Psoas muscle (tissue), 8 donors: ENCODE measurements at places on chromosomes 5 and 9. TPM values are rescaled to one million over a fixed set of nuclear protein-coding genes. Genes with fewer than 3 reads are reported as not detected.

Gene DNAJC25
- 3.6 TPM for total RNA-seq

Gene NUTM2F
- not detected for total RNA-seq

Gene ALDH1B1
- 24.9 TPM for total RNA-seq

Gene FAM219A
- 36.5 TPM for total RNA-seq

Gene ATOSB
- total RNA-seq, result 15.2 TPM

Gene PCDHGC5
- 1.2 TPM for total RNA-seq

Gene SEMA5A
- 1.3 TPM for total RNA-seq

Gene WDR38
- not detected for total RNA-seq

Gene LRRTM2
- not detected for total RNA-seq

Gene GARIN3
- total RNA-seq, result not detected

Gene TRIP13
- total RNA-seq, result 0.71 TPM

Gene PCDHGB4
- total RNA-seq, result 3.0 TPM

Gene FYB1
- 3.2 TPM for total RNA-seq

Gene SHC3
- total RNA-seq, result 0.55 TPM

GRCh38 chr5:59503220-59503619 is 390.3 kb downstream of the PDE4D start:
- no peak for DNase-seq

- peak; percentile 82 for DNase-seq
Observed at GRCh38 chr9:114250235-114250568, 72.7 kb upstream of the ORM1 start.

GRCh38 chr5:169695025-169695625 is 58.0 kb downstream of the DOCK2 start:
- DNase-seq, result no peak

DNA sequence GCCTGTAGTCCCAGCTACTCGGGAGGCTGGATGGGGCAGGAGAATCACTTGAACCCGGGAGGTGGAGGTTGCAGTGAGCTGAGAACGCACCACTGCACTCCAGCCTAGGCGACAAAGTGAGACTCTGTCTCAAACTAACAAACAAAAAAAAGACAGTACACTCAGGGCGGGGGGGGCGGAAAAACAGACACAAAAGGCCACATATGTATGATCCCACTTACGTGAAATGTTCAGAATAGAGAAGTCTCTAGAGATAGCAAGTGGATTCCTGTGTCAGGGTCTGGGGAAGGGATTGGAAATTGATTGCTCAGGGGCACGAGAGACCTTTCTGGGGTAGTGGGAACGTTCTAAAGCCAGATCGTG is 9.0 kb upstream of the LCN1 start:
- DNase-seq, result no peak

DNA sequence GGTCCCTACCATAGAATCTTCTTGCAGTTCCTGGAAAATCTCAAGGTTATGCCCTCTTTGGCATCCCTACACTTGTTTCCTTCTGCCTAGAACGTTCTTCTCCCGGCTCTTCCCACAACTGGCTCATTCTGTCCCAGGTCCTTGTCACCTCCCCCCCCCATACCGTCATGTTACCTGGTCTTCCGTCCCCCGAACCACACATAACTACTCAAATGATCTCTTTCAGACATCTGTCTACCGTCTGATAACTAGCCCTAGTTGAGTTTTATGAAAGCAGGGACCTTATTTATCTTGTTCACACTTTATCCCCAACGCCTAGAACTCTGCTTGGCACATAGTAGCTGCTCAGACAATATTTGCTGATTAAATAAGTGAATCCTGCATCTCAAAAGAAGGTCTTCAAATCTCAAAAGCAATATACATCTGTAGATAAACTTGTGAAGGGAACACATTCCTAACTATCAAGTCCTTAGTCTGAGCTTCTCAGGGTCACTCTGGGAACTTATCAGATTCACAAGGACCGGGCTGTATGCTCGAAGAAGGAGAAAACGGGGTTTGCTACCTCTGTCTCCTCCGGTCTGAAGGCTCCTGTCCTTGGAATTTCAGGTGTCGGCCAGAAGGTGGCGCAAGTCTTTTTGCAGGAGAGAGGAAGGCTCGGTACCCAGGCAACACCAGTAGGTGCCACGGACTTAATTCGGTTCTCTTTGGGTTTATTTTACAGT is 30.0 kb downstream of the LCP2 start:
- peak; percentile 68 for DNase-seq

DNA sequence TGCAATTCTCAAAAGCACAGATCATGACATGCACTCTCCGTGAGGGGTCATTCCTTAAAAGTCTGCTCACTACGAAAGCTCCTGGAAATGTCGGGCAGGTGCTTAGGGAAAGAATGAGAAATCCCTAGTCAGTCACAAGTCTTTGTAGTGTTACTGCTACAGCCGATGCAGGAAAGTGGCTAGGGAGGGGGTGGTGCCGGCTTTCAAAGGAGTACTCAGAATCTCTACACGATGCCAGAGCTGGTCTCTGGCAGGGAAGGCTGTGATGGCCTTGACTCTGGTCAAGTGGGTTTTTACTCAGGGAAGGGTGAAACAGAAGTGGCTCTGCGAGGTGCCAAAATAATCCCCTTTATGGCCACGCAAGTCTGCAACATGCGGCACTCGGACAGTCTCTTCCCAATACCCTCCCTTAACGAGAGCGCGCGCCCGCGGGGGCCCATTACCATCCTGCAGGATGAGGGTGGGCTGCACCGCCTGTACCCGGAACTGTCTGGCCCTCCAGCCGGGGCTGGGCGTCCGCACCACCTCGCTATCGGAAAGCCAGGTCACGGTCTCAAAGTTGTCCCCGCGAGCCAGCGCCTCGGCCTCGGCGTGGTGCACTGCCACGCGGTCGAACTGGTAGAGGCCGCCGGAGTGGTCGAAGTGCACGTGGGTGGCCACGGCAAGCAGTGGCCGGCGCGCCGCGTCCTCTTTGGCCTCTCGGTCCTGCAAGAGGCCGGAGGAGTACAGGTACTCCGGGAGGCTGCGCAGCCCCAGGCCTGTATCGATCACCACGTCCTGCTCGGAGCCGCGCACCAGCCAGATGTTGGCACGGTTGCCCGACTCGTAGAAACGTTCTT is 956 bp downstream of the MBLAC2 start:
- DNase-seq, result peak; percentile 68

- DNase-seq, result no peak
Observed at GRCh38 chr9:105475302-105475701, 27.5 kb downstream of the FSD1L start.

DNA sequence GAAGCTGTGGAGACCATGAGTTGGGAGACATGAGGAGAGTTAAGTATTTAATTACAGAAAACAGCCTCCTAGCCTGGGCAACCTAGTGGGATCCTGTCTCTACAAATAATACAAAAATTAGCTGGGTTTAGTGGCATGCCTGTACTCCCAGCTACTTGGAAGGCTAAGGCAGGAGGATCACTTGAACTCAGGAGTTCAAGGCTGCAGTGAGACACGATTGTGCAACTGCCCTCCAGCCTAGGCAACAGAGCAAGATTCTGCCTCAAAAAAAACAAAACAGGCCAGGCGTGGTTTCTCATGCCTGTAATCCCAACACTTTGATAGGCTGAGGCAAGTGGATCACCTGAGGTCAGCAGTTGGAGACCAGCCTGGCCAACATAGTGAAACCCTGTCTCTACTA is 52.6 kb downstream of the AQP7 start:
- no peak for DNase-seq

- DNase-seq, result no peak
Observed at GRCh38 chr9:21941337-21941995, 52.7 kb downstream of the CDKN2A start.

- DNase-seq, result no peak
Observed at GRCh38 chr5:13708432-13708831, 236.1 kb downstream of the DNAH5 start.

- DNase-seq, result no peak
Observed at GRCh38 chr9:33778700-33779351, 16.5 kb upstream of the PRSS3 start.

GRCh38 chr9:38092656-38093055 is 23.6 kb upstream of the SHB start:
- no peak for DNase-seq

GRCh38 chr9:32442433-32442832 is 58.0 kb downstream of the ACO1 start:
- DNase-seq, result no peak
